ENCODE measurements at places on chromosomes 1 and 21.

DNA sequence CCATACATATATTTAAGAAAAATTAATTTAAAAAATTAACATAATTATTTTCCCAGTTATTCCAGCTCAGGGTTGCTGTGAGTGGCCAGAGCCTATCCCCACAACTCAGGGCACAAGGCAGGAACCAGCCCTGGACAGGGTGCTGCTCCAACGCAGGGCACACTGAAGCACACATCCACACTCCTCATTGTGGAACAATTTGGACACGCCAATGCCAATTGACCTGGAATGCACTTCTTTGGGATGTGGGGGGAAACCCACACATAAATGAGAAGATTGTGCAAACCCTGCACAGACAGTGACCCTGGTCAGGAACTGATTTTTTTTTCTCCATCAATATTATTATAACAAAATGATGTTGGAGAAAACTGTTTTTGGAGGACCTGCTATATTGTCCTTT, 23.4 kb downstream of the SAMSN1 start:
- DNase-seq, result no peak

DNA sequence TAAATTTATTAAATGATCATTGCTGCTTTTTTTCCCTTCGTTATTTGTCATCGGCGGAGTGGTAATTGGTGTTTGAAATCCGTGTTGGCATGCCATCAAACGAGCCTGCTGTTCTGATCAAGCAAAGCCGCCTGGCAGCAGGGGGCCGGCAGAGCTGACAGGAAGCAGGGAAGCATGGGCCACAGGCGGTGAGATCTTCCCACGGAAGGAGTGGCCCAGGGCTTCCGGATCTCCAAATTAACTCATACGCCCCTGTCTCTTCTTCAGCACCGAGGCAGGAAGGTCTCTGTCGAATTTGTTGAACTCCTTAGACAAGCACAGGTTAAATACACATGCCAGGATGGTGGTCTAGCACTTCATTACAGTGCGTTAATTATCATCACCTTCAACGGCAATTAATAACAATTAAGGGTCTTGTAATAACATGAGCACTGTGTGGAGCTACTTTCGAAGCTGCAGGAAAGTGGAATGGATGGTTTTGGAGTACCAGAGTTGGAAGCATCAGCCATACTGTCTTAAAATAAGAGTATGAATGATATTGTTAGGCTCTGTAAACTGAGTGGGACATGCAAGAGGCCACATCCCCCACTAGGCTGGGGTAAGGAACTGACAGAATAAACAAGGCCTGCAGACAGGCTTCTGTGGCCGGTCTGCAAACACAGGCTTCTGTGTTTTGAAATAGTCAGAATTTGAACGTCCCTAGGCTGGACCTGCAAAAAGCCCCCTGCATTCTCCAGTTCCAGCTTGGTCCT, 199.4 kb upstream of the DAB1 start:
- DNase-seq, result no peak

- DNase-seq, result no peak
Measured at GRCh38 chr1:28190996-28191645, 14.6 kb upstream of the PTAFR start.

DNA sequence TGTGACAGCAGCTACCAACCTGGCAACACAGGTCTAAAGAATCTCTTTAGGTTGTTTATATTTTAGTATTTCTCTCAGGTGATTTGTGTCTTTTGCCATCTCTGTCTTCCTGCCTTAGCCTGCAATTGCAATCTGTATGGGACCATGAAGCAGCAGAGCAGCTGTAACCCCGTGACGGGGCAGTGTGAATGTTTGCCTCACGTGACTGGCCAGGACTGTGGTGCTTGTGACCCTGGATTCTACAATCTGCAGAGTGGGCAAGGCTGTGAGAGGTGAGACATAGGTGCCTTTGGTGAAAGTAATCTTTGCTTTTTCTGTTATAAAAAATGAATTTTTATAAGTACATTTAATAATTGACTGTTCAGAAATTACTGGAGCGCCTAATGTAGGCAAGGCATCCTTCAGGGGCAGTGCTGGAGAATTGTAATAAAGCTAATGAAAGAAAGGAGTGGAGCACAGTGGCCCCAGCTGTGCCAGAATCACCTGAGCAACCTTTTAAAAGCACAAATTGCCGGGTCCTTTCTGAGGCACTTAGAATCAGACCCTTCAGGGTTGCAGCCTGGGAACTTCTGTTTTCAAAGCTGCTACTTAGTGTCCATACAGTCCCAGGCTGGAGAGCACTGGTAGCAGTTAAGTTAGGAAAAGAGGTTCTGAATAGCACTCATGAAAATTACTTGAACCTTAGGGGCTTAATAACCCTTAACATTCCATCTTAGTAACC, 60.6 kb upstream of the LAMC2 start:
- DNase-seq, result no peak
